ENCODE measurements at places on chromosomes 1 and 21.

GRCh38 chr1:153537376-153537730 is 1.6 kb upstream of the S100A6 start:
- DNase-seq = no peak

- DNase-seq = no peak
These were observed 26.7 kb upstream of the GLIS1 start for GRCh38 chr1:53765657-53766056.

GRCh38 chr1:211579440-211580302 is 710 bp upstream of the SLC30A1 start:
- DNase-seq = no peak

DNA sequence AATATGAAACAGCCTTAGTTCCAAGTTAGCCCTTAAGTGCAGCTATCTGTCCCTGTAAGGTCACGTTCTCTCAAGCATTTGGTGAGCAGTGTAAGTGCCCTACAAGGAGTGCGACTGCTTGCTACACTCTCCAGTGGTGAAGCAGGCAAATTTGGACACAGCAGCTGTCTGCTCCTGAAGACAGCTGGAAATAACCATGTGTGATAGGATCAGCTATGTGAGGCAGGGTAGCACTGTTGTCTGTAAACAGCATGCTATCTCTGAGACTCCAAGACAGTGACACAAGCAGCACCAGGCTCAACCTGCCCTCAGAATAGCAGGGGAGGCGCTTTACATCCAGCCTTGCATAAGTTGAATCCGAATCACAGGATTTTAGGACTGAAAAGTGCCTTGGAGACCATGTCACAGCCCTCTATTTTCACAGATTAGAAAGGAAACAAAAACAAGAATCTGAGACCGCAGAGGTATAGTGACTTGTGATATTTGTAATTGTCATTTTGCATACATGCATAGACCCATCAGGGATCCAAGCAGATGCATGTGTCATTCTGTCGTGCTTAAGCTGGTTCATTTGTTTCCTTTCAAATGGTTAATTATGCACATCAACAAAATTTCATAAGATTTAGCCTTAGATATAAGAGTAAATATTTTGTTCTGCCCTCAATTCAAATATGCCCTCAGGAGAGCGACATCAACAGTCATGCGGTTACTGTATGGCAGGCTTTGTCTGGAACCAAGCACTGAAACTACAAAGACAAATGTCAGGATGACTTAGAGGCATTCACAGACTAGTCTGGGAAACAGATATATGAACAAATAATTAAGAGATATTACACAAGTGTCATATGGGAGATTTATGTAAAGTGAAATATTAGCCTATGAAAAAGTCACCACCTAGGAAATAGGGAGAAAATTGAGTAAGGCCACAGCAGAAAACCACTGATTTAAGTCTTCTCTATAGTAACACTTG is 134.9 kb upstream of the NRIP1 start:
- DNase-seq = no peak

GRCh38 chr1:30305519-30305918 is 417.9 kb downstream of the MATN1 start:
- DNase-seq = no peak

DNA sequence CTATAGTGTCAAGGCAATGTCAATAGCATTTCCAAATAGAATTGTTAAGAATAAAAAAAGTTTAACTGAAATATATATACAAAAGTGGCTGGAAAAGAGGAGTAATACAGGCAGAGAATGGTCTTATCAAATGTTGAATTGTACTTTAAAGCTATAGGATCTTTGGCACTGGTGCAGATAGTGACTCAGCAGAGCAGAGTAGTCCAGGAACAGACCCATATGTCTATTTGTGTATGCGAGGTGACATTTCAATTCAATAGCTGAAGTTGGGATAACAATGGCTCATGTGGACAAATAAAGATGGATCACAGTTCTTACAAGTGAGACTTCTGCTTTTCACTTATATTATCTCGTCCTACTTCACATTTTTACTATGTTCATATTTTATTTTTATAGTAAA is 543.0 kb upstream of the B3GALT2 start:
- no peak for DNase-seq

DNA sequence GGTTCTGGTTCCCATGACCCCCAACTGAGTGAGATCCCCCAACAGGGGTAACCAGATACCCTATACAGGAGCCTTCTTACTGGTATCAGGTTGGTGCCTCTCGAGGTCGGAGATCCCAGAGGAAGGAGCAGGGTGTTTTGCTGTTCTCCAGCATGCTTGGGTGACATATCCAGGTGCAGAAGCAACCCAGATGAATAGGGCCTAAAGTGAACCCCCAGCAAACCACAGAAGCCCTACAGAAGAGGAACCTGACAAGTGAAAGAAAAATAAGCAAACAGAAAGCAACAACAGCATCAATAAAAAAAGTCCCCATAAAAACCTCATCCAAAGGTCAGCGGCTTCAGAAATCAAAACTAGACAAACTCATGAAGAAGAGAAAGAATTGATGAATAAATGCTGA is 633.4 kb upstream of the CXADR start:
- DNase-seq = no peak

DNA sequence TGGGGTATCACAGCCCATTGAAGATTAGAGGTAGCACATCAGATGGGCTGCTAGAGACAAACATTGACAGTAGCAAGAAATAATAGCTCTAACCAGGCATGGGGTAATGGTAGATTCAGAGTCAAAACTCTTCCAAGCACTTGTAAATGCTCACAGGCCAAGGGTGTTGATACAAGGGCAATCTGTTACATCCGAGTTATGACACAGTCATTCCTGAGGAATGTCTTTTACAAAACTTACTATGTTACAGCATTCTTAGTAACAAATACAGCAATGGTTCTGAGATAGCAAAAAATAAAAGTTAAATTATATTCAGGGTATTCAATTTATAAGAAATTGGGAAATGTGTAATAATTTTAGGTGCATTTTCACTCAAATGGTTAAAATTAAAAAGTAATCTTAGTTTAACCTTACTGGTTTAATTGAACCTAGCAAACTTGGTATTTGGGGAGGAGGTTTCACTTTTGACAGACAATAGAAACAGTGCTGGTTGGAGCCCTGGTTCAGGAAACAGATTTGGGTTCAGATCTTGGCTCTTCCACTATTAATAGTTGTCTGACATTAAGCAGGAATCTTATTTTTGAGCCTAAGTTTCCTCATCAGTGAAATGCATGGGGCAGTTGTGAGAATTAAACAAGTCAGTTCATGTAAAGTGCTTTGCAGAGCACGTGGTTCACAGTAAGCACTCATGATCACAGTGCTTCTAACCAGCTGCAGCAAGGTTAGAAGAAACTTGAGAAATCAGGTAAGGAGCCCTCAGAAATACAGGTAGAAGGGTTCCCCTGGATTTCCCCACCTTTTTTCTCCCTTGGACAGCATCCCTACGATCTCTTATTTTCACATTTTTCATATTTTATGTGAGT is 4.4 kb downstream of the ST3GAL3 start:
- DNase-seq = no peak

DNA sequence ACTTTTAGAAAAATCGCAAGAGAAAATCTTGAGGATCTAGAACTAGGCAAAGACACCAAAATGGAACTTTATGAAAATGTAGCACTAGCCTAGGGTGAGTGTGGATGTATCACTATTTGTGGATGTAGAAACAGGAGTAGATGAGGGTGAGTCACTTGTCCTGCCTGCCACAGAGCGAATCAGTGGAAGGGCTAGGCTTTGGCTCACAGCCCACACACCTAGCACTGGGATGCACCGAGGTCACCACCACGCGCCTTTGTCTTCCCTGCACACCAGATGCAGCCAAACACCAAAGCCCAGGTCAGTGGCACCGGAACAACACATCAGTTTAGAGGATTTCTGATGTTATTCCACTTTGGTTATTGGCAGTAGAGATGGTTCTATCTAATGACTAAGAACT is 38.2 kb downstream of the PKNOX1 start:
- no peak for DNase-seq

GRCh38 chr1:9065213-9065751 is 4.2 kb downstream of the SLC2A5 start:
- DNase-seq = no peak

GRCh38 chr1:2455757-2456156 is 20.3 kb upstream of the PLCH2 start:
- DNase-seq = no peak

DNA sequence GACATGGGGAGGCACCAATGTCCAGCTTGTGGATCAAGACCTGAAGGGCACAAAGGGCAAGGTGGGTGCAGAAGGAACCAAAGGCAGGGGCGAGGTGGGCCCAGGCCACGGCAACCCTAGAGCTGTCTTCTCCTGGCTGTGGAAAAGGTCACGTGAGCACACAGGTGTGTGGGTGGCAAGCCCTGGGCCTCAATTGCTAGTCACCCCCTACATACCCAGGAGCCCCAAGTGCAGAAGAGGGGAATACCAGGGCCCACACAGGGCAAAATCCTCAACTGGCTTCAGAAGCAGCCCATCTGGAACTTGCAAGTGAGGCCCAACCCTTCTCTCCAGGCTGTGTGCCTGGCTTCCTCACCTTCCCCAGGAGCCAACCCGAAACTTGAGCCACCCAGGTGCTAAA is 25.6 kb downstream of the ZBTB17 start:
- peak; percentile 53 for DNase-seq

DNA sequence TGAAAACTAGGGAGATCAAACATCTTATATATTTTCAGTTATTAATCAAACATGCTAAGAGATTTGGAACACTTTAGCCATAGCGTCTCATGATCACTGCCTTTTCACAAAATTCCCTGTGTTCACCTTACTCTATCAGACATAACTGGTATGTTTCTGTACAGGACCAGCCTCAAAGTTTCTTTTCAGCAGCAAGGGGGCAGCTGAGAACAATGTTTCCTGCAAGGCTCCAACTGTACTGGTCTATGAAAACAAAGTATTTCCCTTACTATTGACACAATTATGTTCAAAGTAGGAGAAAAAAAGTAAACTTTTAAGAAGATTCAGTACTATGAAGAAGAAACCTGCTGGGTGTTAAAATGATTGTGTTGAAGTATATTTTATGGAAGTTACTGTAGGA is 98.5 kb downstream of the ATF6 start:
- no peak for DNase-seq

- DNase-seq = peak; percentile 39
These were observed 384.9 kb downstream of the HLX start for GRCh38 chr1:221263831-221264767.

DNA sequence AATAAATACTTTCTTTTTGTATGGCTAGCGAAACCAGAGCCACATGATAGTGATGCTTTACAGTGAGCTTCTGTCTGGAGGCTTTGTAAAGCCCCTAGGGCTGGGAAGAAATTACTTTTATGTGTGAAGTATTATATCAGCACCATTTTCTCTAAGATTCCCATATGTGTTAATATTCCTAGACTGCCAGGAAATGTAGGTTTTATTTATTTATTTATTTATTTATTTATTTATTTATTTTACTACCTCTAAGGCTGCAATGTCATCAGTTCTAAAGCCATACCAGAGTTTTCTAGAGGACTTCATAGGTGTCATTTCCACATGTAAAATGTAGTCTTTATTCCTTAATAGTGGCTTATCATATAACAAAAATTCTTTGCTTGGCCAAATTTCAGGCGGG is 4.4 kb upstream of the CHI3L1 start:
- no peak for DNase-seq

DNA sequence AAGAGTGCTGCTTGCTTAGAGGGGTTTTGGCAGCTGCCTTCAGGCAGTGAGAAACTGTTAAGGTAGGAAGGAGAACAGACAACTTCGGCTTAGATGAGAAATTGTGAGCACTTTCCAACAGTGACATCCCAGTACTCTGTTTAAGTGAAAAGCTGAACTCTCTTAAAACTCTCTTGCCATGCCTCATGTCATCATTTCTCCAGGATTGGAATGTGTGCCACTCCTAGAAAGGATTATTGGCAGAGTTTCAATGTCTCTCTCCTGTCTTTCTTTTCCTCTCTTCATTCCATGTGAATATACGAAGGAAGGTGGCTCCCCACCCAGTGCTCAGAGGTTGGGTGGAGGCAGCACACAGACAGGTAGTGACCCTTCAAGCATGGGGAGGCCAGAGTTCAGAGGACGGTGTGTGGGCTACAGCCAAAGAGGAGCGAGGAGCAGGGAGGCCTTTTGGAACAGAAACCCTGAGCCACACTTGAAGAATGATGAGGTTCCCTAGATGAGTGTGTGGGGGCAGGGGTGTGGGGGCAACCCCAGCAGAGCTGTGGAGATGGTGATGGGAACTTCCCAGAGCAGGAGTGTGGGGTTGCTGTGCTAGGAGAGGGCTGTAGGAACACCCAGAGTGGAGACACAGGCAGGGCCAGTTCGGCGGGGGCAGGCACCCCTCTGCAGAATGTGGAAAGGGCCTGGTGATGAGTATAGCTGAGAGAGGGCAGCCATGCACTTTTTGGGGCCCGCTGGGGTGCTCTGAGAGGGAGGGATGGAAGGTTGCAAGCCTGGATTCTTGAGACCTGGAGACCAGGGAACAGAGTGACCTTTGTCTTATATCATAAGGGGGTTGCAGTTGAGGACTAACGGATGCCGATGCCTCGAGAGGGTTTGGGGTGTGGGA is 58.8 kb downstream of the GALNT2 start:
- no peak for DNase-seq

- DNase-seq = no peak
These were observed 41.8 kb downstream of the SGIP1 start for GRCh38 chr1:66575739-66576138.

GRCh38 chr1:93608187-93609109 is 73.2 kb downstream of the BCAR3 start:
- no peak for DNase-seq

GRCh38 chr1:39017266-39017665 is 8.9 kb upstream of the NDUFS5 start:
- no peak for DNase-seq

- DNase-seq = peak; percentile 20
These were observed at the start of gene TSPAN2 for GRCh38 chr1:115089420-115090185. TSS of gene TSPAN2 (minus strand) at chr1:115089503. CDS start at chr1:115089432, 71 bp downstream.

DNA sequence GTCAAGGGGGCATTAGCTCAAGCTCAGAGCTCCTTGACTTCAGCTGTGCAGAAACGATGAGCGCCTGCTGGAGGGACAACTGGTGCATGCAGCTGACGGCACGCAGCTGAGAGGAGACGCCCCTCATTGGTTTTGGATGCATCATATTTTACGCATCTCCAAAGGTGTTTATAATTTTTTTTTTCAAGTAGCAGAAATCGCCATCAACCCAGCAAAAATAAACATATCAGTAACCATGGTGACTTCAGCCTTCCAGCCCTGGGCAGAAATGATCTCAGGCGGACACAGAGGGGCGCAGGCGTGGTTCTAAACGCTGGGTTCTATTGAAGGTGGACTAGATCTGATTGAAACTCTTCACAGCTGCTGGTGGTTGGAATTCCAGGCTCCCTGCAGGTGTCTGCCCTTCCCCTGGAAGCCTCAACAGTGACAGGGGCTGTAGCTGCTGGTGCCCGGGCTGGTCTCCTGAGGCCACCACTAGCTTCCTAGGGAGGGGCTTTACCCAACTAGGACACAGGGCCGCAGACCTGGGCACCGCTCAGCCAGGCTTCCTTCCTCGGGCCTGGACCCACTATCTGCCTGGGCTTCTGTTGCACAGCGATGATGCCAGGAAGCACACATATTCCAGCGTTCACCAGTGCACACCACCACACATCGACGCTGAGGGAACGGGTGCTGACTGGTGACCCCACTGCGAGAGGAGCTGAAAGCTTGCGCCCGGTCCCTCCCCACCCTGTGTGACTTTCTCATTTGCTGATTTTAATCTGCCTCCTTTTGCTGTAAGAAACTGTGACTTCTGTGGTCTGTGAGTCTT is 63.7 kb upstream of the ABCG1 start:
- DNase-seq = no peak

- DNase-seq = no peak
These were observed 108.4 kb downstream of the FNBP1L start for GRCh38 chr1:93556291-93556690.

All from activated T-cell treated with anti-CD3 and anti-CD28 coated beads for 24 hours (primary cell).